ENCODE measurements at places on chromosomes 2 and 18.

DNA sequence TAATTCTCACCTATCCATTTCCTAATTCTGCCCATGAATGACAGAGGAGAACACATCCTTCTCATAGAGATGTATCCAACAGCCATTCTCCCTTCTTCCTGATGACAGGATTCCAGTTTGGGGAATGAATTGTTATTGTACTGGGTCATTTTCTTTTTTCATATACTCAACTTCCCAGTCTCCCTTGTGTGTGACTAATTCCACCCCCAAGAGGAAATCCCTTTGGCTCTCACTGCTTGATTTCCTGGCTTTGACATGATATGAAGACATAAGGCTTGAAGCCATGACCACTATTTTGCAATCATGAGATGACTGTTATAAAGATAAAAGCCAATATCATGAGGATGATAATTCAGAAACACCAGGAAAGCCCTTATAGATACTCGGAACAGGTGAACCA, 384.7 kb upstream of the ACVR2A start:
- DNase-seq, result no peak

DNA sequence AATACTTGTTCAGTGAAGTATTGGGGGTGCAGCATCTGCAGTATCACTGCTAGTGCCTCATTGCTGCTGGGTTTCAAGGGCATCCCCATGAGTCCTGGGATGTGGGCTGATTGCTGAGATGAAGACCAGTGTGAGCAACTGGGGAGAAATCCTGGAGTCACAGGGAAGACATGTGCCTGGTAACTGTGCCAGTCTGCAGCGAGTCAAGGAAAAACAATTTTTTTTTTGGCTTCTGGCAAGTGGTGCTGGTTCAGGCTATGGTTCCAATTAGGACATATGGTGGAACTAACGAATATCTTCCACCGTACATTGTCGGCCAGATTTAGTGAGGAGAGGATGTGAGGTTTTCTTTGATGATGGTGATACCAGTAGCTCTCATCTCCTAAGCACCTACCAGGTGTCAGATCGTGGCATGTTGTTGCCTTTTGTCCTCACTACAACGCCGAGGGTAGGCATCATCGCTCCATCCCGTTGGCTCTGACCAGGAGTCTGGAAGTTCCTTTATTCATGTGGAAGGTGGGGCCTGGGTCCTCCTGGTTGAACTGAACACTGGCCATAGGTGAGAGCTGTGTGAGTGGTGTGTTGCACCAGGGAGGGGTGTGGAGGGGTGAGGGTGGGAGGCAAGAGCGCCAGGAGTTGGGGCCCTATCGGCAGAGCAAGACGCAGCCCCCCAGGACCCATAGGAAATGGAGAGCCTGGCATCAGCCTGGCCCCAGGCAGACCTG, 118.0 kb upstream of the HS6ST1 start:
- DNase-seq, result no peak

DNA sequence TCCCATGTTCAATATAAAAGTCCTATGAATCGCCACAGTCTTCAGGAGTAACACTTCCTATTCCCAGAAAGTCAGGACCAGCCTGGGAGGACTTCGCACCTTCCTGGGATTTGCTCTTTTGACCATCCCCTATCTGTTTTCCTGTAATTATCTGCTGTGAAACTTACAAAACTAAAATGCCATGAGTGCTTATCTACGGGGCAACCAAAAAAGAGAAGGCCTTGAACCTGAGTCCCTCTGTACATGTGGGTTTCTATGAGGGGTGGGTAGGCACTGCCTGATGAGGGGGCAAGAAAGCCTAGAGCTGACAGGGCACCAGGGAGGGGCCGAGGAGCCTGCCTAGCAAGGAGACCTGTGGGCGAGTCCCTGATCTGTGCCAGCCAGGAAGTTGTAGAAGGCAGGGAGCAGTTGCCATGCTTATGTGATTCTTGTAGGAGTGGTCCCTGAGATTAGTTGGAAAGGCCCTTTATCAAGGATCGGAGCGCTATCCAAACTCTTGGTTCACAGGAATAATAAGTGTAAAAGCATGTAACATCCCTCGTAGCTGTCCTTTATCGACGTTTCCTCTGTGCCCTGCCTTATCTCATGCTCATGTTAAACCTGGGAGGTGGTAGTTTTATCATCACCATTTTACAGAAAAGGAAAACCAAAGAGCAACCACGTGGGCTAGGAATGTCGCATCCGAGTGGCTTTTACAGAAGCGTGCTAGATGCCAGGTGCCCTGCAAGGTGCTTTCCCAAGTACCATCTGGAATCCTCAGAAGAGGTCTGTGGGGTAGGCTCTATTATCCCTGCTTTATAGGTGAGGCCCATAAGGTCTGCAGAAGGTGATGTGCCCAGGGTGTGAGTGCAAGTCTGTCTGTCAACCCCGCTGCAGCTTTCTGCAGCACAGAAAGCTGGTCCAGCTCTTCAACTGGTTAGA, 111.8 kb downstream of the B3GNT2 start:
- no peak for DNase-seq

- DNase-seq, result no peak
Observed at GRCh38 chr2:41413813-41414485, 633.9 kb upstream of the PKDCC start.

DNA sequence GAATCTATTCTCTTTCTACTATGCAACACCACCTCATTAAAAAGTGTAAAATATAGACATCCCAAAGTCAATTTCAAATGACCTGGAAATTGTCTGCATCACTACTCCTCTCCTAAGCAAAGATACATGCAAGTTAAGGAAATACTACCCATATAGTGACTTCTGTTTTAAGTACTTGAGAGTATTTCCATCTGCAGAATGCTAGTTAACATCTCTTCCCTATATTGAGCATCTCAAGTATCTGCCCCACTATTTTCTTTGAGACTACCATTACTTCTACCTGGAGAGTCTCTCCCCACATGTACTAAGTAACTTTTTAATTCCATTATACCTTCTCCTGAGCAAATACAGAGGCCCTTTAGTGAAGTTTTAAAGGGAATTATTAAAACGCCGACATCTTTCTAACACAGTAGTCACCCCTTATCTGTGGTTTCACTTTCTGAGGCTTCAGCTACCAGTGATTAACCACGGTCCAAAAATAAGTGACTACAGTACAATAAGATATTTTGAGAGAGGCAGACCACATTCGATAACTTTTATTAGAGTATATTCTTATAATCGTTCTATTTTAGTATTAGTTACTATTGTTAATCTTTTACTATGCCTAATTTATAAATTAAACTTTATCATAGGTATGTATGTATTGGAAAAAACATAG, 21.8 kb downstream of the CWC22 start:
- DNase-seq, result peak; percentile 19

- DNase-seq, result no peak
Observed at GRCh38 chr18:48819276-48819675, 131.5 kb downstream of the SMAD7 start.

DNA sequence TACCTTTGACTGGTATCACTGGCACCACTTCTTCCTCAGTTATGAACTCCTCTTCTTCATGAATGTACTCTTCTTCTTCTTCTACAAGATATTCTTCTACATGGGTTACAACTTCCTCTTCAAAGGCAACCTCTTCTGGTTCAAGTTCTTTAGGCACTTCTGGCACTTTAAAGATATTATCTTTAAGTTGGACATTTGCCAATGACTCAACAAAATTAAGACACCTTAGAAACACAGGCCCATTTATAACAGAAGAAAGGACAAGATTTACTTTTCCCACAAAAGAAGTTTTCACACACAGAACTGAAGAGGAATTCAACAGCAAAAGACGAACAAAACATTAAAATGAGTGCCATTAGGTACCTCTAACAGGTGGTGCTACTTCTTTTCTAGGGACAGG, 127.3 kb downstream of the TTN start:
- no peak for DNase-seq

GRCh38 chr2:100200985-100201384, 58.6 kb upstream of the AFF3 start:
- no peak for DNase-seq

DNA sequence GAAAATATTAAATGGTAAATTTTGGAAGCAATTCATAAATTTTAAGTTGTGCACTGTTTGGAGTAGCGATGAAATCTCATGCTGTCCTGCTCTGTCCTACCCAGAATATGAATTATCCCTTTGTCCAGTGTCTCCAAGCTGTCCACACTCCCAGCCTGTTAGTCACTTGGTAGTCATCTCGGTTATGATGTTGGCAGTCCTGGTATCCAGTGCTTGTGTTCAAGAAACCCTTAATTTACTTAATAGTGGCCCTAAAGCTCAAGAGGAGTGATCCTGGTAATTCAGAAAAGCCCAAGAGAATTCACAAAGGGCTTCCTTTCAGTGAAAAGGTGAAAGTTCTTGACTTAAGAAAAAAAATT, 71.8 kb upstream of the STAM2 start:
- DNase-seq, result no peak

DNA sequence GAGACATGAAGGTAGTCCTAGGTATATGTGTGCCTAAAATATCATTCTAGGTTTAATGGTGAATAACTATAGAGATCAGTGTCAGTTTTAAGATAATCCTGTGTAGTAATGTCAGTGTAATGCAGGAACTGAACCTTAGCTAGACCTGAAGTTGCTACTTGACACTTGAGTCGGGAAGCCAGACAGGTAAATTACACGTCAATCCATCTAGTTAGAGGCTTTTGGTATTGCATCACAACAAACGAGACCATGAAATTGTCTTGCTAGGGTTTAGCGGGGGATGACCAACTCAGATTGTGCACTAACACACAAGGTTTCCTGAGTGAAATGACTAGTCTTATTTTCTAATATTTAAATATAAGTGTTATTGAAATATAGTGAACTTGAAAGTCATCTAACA, 2.0 kb downstream of the YPEL5 start:
- DNase-seq, result no peak

DNA sequence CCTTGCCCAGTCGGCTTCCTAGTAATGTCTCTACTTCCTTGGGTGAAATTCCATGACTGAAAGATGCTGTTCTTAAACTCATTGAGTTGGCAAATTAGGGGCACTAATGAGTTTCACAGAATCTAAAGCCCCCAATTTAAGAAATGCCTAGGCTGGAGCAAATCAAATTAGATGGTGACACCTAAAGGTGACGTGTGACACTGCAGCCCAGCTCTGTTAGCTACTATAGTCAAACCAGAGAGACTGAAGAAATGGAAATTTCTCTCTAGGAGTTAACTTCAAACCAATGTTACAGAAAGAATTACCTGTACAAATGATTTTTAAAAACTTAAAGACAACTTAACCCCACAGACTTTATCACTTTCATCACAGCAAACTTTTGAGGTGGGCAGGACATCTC, 37.2 kb downstream of the LCT start:
- no peak for DNase-seq

GRCh38 chr18:35671966-35672603, 90.5 kb downstream of the GALNT1 start:
- peak; percentile 14 for DNase-seq

DNA sequence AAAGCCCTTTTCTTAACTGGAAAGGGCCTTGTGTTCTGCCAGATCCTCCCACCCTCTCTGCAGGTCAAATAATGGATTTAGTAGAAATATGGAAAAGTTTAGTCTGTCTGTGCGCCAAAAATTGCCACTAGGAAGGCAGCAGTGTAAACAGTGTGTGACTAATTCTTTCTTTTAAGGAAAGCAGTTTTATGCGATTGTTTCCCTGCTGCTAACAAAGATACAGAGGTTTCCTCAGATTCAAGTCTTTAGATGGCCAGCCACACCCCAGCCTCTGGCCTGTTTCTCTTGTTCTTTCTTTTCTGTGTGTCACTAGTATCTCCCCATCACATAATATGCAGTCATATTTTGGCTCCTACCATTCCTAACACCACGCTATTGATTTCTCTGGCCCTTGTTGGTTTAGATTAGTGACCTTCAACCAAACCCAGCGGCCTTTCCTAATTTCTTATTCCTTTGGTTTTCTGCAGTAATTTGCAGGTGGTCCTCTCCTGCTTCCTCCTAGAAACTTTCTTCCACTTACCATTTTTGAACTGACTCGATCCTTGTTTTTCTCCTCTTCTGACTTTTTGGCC, 157.4 kb downstream of the LTBP1 start:
- DNase-seq, result no peak

GRCh38 chr18:42373584-42373983, 418.6 kb downstream of the PIK3C3 start:
- DNase-seq, result no peak

DNA sequence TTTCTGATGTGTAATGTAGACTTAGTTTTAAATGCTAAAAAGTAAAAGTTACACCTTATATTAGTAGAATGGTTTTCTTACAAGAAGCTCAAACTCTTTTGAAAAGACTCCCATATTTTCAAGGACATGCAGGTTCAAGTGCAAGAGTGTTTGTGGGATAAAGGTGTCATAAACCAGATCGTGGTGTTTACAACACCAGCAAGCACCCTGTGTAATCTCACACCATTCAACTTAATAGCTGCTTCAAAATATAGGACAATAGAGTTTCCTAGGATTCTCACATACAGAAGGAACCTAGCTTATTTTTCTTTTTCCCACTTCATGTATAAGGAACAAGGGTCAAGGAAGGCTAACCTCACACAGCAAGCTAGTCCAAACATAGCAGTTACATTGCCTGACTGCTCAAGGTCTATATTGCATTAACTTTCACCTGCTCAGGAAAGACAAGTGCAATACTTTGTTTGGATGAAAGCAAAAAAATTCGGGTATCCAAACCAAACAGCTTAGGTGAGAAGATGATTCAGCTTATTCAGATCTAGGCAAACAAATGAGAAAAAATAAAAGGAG, 172.3 kb downstream of the IKZF2 start:
- no peak for DNase-seq

- no peak for DNase-seq
Observed at GRCh38 chr2:159051133-159051532, 82.7 kb downstream of the TANC1 start.

DNA sequence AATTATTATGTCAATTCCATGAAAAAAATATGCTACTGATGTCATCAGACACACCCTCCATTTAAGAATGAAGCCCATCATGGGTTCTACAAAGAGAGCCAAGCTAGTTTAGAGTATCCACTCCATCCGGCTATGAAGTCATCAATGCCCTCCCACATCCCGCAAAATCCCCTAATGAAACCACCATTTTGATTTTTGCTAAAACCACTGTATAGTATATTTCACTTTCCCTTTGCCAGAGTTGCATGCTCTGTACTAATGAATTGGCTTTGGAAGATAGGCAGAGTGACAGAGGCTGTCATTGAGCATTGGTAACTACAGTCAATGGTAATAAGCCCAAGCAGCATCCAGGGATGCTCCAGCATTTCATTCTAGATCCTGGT, 118.6 kb downstream of the ANKRD44 start:
- no peak for DNase-seq

DNA sequence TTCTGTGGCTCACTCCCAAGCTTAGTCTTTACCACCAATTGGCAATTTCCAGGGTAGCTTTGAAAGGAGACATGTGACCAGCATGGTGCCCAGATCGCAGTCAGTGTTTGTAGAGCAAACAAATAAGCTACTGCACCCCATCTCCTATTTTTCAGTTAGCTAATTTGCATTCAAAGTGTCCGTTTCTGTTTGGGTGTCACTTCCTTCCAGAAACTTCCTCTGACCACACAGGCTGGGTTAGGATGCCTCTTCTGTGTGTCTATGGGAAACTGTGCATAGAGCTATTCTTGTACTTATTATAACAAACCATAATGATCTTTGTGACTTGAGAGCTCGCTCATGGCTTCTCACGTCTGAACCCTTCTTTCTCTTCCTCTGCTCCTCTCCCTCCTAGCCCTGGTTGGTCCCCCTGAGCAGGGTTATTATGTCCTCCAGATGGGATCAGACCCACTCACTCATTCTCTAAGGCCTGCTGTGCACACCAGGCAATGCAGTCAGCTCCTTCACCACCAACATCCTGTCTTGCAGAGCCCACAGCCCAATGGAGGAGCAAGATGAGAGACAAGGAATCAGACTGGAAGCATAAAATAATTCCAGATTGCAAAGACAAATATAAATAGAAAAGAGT, 101.2 kb upstream of the ALK start:
- no peak for DNase-seq
